EH (cell line): ENCODE measurements at places on chromosomes 12 and 14.

DNA sequence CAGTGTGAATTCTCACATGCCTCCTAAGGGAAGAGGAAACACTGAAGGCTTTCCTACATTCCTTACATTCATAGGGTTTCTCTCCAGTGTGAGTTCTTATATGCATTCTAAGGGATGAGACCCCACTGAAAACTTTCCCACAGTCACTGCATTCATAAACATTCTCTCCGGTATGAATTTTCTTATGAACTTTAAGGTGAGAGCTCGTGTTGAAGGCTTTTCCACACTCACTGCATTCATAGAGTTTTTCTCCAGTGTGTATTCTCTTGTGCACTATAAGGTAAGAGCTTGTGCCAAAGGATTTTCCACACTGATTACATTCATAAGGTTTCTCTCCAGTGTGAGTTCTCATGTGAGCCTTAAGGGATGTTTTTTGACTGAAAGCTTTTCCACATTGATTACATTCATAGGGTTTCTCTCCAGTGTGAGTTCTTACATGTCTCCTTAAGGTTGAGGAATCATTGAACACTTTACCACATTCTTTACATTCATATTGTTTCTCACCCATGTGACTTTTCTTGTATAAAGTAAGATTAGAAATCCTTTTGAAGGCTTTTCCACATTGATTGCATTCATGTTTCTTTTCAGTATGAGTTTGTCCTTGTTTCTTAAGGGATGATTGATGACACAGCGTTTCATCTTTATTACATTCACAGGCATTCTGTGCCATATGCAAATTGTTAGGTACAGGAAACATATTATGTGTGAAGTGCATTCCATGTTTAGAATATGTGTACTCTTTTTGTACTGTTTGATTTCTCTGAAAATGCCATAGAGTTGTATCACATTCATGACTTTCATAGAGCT lies 9.5 kb downstream of the ZNF891 start:
- DNase-seq = no peak

DNA sequence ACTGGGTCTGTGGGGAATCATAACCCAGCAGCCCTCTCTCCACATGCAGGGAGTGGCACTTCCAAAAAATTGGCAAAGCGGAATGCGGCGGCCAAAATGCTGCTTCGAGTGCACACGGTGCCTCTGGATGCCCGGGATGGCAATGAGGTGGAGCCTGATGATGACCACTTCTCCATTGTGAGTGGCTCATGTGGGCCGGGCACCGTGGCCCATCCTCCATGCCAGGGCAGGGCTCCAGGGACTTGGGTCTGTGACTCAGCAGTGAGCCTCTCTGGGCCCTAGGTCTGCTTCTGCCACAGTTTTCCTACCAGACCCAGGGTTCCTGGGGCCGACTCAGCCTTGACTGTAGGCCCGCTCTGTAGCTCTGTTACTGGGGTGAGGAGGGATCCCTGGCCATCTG lies 2.2 kb downstream of the NPFF start:
- peak; percentile 60 for DNase-seq

GRCh38 chr14:36682338-36682737 lies 20.7 kb downstream of the PAX9 start:
- no peak for DNase-seq

DNA sequence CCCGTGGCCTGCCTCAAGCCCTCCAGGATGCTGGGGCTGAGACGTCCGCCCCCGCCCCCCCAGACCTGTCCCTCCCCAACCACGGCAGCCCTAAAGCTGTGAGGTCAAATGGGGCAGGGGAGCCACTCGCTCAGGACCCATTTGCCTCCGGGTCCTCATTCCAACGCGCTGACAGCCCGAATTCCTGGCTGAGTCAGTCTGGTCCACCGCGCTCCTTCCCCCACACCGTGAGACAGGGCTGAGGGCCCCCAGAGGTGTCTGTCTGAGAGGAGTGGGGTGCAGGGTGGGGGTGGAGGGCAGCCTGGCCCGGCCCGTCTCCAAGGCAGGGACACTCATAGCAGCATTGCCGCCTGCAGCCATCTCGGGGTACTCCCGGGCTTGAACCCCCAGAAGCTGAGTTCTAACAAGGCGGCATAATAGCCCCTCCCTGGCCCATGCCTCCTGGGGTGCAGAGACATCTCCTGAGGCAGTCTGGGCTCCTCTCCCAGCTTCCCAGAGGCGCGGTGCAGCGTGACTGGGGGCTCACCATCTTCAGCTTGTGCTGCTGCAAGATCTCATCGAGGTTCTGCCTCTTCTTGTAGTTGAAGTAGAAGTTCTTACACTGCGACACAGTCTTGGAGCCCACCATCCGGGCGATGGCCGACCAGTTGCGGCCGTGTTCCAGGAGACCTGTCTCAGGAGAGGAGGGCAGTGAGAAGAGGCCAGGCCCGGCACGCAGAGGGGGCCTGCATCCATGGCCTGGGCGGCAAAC lies 90.5 kb downstream of the RFLNA start:
- peak; percentile 96 for DNase-seq

- no peak for DNase-seq
Observed at GRCh38 chr12:69055706-69056105, 122.7 kb upstream of the CPM start.

GRCh38 chr14:99040711-99041110 lies 231.3 kb downstream of the BCL11B start:
- no peak for DNase-seq

- peak; percentile 13 for DNase-seq
Observed at GRCh38 chr12:100553936-100554335, 19.5 kb upstream of the GAS2L3 start.

DNA sequence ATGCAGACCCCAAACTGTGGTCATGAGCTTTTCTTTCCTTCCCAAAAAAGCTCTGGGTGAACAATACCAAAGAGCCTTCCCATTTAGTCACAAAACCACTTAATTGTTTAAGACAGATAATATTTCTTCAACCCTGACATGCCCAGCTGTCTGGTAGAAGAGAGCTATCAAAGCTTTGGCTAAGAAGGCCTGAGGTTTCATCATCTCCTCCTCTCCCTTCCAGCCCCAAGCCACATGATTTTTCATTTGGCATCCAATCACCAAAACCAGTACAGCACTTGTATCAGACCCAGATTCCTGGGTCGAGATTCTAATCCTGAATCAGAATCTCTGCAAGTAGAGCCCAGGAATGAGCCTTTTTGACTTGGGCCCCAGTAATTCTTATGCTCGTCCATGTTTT lies 199.6 kb upstream of the TMEM260 start:
- no peak for DNase-seq

- DNase-seq = no peak
Observed at GRCh38 chr14:45680531-45680930, 427.5 kb upstream of the MIS18BP1 start.

DNA sequence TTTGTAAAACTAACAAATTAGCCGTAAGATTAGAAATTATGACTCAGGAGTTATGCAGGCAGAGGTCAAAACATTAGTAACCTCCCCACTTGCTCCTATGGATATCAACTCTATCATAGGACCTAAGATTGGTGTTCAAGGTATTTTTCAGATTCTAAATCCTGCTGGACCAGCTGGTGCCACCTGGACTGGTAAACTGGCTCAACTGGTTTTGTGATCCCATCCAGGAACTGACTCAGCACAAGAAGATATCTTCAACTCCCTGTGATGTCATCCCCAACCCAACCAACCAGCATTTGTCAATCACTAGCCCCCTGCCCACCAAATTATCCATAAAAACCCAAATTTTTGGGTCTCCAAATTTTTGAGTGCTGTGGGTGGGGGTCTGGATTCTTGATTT lies 98.1 kb upstream of the OR4E1 start:
- no peak for DNase-seq

GRCh38 chr12:47995981-47996401 lies 8.3 kb downstream of the COL2A1 start:
- peak; percentile 90 for DNase-seq

DNA sequence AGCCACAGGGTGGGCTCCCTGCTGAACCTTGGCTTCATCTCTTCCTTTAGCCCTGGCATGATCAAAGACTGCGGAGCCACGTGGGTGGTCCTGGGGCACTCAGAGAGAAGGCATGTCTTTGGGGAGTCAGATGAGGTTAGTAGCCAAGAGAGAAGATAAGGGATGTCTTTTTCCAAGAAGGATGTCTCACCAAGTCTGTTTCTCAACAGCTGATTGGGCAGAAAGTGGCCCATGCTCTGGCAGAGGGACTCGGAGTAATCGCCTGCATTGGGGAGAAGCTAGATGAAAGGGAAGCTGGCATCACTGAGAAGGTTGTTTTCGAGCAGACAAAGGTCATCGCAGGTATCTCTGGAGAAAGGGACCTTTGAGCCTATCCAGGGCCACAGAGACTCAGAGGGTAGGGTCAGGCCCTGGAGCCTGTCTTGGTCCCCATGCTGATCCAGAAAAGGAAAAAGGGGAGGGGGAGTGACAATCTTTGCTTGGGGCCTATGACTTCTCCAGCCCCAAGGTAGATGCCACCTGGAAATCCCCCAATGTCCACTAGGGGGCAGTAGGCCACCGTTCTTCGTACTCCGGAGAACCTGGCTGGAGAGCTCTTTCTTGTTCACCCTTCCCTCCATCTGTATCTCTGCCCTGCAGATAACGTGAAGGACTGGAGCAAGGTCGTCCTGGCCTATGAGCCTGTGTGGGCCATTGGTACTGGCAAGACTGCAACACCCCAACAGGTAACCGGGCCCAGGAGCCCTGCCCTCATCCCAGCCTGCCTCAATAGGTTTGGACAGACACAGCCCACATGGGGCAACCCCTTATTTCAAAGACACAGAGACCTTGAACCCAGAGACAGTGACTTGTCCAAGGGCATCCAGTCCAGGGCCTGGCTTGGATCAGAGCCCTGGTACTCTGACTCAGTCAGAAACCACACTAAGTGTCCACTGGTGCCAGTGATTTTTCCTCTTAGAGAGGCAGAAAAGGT lies 2.0 kb downstream of the TPI1 start:
- DNase-seq = peak; percentile 76

- DNase-seq = peak; percentile 51
Observed at GRCh38 chr14:75831952-75832351, 149.8 kb downstream of the TGFB3 start.

- DNase-seq = peak; percentile 55
Observed at GRCh38 chr12:123990511-123990910, 17.5 kb downstream of the ZNF664 start.

DNA sequence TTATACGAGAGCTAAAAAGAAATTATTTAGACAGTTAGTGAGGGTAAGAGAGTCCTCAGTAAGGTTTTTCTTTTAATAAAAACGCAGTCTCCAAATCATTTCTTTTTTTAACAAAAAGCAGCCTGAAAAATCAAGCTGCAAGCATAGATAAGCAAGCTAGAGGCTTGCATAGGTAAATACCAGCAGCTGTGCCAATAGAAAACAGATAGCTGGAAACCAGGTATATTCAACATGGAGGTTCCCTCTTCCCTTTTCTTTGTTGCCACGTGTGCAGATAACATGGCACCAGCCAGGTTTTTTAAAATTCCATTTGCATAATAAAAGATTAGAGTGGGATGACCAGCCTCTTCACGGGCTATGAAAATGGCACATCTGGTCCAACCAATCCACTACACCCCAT lies 6.1 kb upstream of the PRKAB1 start:
- DNase-seq = no peak

GRCh38 chr12:52523824-52524223 lies 3.6 kb upstream of the KRT5 start:
- DNase-seq = peak; percentile 5

GRCh38 chr12:46562625-46563225 lies 190.2 kb upstream of the SLC38A2 start:
- DNase-seq = peak; percentile 86

DNA sequence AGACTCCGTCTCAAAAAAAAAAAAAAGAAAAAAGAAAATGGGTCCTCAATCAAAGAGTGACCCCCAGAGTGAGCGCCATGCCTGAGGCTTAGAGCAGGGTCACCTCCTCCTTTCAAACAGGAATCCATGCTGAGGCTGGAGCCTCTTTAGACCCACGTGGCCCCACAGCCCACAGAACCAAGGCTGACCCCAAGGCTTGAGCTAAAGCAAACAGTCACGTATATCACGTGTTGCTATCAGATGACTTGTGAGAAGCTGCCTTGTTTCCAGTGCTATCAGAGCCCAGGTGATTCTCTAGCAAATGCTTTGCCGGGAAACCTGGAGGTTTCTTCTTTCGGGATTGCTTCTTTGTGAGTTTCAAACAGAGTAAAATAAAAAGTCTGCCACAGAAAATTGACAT lies 31.7 kb upstream of the DYNC1H1 start:
- no peak for DNase-seq

DNA sequence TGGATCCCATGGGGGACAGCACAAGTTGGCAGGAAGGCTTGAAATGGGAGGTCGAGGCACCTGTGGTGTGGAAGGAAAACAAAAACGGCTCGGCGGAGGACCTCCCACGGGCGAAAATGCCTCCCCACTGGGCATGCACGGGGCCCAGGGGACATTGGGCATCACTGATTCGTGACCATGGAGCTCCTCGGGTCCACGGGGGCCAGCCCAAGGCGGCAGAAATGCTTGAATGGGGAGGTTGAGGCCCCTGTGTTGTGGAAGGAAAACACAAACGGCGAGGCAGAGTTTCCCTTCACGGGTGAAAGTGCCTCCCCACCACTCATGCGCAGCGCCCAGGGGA lies 376.0 kb downstream of the ALG10 start:
- DNase-seq = no peak

DNA sequence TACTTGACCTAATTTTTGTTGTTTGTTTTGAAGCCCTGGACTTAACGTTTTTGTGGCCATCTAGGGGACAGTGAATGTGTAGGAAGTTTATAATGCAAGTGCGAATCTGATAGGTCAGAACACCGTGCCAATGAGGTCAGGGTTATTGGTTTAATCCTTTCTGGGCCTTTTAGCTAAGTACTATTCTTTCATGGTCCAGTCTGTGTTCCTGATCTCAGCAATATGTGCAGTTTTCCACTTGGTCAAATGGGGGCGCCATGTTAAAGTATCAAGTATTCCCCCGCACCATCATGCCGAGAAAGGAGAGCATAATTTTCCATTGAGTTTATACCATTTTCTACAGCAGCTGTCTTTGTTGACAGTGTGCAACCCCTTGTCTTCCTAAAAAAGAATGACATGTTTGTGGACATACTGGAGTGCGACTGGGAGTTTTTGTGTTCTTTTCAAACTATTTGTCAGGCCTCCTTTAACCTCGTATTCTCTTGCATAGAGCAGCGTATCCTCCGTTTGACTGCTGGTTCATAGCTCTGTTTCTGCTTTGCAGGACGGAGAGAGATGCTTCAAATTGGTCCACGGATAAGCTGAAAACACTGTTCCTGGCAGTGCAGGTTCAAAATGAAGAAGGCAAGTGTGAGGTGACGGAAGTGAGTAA lies 1.3 kb downstream of the AHSA1 start:
- DNase-seq = peak; percentile 70

DNA sequence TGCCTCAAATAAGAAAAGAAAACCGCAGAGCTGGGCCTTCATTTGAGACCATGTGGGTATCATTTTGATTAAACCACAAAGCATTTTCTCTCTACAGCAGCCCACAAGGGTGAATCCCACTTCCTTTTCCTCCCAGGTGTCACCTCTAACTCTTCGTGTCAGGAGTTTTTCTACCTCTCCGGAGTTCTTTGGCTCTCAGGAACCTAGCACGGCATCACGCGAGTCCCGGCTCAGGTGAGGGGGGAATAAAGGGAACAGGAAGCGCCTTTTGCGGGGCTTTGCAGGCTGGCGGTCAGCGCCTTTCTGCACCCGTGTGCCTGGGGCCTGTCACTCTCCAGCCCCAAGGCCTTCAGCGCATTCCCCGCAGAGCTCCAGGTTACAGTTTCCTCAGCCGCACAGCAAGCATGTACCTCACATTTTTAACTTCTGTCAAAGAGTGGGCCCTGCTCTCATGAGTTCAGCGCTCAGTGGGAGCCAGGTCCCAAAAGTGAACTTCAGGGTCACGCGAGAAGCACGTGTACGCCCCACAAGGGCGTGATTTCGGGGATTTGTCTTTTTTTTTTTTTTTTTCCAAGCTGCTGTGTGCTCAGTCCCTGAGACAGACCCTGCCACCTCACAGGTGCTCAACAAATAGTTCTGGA lies 740 bp upstream of the PRPF40B start:
- peak; percentile 36 for DNase-seq
